Activated CD4-positive, alpha-beta T cell treated with anti-CD3 and anti-CD28 coated beads, Interleukin-2, Interleukin-6, amounts not matched to agents 100 ng/mL and 50 ng/mL, durations not matched to agents 16 hours and 8 hours (primary cell): ENCODE measurements at places on chromosomes 13 and 19.

GRCh38 chr19:49907745-49908446, 11.2 kb upstream of the IL4I1 start:
- no peak for DNase-seq

- peak; percentile 20 for DNase-seq
Measured at GRCh38 chr19:3977242-3978143, 6.6 kb upstream of the DAPK3 start.

GRCh38 chr19:460877-461720, at the start of gene SHC2:
SHC2 (minus strand) TSS chr19:461033; CDS start chr19:460996, 37 bp downstream.
- no peak for DNase-seq

GRCh38 chr13:41365631-41366030, 54.6 kb downstream of the NAA16 start:
- DNase-seq: no peak

GRCh38 chr13:51551416-51551815, 32.8 kb upstream of the WDFY2 start:
- no peak for DNase-seq

DNA sequence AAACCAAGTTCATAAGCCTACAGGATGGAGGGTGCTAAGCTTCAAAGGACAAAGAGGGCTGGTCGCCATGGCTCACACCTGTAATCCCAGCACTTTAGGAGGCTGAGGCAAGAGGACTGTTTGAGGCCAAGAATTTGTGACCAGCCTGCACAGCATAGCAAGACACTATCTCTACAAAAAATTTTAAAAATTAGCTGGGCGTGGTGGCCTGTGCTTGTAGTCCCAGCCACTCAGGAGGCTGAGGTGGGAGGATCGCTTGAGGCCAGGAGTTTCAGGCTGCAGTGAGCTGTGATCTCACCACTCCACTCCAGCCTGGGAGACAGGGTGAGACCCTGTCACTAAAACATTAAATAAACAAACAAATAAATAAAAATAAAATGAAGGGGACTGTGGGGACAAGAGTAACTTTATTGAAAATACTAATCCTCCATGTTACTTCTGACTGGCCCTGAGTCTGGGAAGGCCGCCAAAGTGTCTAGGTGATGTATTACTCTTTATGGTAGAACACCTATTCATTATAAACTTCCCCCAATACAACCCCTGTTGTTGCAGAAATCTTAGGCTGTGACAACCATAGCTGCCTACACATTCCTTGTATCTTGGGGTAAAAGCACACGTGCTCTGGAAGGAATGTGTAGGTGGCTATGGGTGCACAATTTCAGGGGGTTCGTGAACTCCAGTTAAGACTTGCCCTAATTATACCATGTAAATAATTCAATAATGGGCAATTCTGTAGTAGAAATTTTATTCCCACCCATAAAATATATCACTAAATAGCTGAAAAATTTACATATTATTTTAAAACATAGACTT, 14.6 kb upstream of the URAD start:
- no peak for DNase-seq

GRCh38 chr19:1170938-1171754, 2.9 kb downstream of the SBNO2 start:
- no peak for DNase-seq

- no peak for DNase-seq
Measured at GRCh38 chr13:44131069-44131614, 242.5 kb upstream of the SERP2 start.

DNA sequence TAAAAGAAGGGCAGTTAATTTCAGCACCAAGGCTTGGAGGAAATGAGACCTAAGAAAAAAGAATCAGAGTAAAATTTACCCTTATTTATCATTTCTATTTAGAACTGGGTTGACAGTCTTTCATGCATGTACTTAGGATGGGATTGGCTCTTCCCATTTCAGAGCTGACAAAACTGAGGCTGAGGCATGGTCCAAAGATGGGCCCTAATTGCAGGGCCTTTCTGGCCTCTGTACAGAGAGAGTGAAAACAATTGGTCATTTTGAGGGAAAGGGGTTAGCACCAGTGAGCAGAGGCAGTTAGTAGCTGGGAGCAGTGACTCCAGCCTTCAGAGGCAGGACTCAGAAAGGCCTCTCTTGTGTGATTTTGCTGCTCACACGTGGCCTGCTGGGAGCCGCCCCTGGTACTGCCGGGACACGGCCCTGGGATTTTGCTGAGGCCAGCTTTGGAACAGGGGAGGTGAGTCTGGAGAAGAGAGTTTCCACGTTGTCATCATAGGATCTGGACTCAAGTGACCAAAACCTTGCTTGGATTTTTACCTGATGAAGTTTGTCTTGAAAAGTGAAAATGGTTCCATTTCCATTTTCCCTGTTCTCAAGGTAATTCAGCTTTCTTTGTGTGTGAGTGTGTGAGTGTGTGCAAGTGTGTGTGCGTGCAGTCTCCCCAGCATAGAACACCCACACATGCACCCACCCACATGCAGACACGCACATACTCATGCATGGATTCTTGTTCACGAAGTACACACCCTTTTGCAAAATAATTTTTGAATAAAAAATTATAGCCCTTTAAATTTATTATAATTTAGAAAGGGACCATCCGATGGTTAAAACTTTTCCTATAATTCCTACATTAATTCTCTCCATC, at the start of gene ZNF536:
ZNF536 (plus strand) TSS at position 425 of the 865 bp plus-strand sequence. CDS start 71,179 bp downstream, outside the sequence.
- no peak for DNase-seq

GRCh38 chr13:38777347-38778119, 90.7 kb downstream of the FREM2 start:
- DNase-seq: no peak

DNA sequence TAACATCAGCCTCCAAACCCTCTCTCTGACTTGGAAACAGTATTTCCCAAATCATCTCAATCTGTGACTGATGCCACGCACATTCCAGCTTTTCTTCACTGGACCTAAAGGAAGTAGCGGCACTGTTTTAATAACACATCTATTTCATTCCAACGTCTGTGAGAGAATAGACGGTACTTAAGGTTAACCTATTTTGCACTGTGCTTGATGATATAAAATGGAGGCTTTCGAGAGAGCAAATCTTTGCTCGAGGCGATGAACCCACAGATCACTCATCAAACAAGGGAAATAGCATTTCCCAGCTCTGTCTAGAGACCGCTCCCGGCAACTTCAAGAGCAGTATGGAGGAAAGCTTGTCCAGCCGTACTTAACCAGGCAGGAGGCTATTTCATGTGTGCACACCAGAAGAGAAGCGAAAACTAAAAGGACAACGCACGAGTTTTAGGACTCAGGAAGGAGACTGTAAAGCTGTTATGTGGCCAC, 2.9 kb downstream of the UBL3 start:
- peak; percentile 4 for DNase-seq

DNA sequence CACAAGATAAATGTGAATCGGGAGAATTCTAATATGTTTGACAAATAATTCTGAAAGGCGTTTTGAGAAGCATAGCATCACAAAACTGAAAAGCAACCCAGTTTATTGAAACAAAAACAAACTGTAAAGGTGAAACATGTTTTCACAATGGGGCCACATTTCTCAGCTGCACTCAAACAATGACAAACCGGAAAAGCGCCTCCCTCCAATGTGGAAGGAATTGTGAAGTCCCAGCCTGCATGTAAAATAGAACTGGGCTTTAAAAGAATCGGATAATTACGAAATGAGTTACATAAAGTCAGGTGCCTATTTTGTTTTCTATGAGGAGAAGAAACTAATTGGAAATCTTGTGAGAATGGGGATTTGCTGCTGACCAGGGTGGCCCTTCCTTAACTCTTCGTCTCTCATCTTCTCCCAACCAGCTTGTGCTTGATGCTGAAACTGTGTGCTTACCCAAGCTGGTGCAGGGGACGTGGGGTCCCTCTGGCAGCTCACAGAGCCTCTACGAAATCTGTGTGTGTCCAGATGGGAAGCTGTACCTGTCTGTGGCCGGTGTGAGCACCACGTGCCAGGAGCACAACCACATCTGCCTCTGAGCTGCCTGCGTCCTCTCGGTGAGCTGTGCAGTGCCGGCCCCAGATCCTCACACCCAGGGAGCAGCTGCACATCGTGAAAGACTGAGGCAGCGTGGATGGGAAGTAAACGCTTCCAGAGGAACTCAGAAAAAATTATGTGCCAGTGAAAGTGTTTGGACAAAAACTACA, 109.4 kb downstream of the SACS start:
- DNase-seq: no peak

- no peak for DNase-seq
Measured at GRCh38 chr13:74839656-74840055, 642.3 kb downstream of the TBC1D4 start.

- no peak for DNase-seq
Measured at GRCh38 chr13:101691341-101691860, 238.9 kb downstream of the ITGBL1 start.

DNA sequence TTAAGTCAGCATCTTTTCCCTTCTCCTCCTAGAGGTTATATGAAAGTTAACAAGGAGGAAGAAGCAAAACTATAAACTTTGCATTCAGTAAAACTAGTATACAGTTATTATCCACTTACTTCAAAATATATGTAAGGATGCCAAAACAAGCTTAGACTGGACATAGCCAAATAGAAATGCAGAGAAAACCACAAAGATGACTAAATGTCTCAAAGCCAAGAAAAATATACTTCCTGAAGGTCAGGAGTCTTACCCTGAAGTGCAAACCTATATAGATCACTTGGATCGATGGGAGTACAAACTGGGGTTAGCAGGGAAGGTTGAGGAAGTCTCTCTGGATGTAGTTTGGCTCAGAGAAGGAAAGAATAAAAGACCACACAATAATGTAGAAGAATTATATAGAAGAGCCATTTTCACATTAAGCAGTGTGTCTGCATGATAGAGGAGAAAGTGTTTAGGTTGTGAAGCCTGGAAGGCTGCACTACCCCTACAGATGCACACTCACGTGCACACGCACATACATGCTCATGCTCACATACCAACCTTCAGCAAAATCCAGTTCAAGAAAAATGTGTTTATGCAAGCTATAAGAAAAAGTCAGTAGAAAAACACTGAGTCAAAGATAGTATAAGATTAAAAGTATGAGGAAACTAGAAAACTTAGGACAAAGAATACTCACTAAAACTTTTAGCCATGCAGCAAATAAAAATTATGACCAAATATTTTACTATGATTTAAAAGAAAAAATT, 112.1 kb upstream of the RXFP2 start:
- DNase-seq: no peak

- DNase-seq: no peak
Measured at GRCh38 chr19:57031106-57031505, 88.7 kb upstream of the USP29 start.

DNA sequence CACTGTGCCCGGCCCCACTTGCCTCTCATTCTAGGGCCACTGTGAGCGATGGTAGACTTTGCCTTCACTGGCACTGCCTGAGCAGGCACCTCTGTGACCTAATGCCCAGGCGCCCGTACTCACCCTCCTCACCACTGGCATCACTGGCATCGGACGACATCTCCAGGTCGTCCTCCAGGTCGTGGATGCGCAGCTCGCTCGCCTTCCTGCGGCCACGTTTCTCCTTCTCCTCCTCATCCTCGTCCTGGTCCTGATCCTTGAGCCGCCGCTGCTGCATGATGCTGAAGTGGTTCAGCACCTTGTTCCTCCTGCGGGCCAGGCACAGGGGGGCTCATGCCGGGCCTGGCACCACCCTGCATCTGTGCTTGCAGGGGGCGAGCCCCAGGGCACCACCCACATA, 7.5 kb upstream of the PSPN start:
- no peak for DNase-seq

GRCh38 chr13:46478651-46479050, 74.3 kb upstream of the LRCH1 start:
- no peak for DNase-seq

GRCh38 chr13:46753137-46753536, 43.8 kb downstream of the ESD start:
- no peak for DNase-seq

- no peak for DNase-seq
Measured at GRCh38 chr19:30168760-30169159, 203.4 kb upstream of the ZNF536 start.

DNA sequence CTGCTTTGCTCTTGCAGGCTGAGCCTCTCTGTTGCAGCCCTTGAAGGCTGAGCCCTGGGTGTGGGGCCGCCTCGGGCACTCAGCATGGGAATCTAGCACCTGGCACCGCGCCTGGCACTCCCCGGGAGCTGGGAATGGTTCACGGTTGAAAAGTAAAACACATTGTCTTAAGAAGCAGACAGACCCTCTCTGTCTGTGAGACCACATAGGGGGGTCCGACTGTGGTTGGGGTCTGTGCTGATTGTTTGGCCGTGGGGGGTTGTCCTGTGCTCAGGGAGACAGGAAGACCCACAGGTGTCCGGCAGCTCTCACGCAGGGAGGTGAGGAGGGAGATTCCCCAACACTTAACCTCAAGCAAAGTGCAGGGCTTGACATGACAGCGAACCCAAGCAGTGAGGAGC, 64.8 kb downstream of the SOX1 start:
- DNase-seq: no peak

- no peak for DNase-seq
Measured at GRCh38 chr19:19535311-19536191, 2.5 kb upstream of the CILP2 start.

GRCh38 chr13:75455962-75456361, 26.0 kb downstream of the TBC1D4 start:
- no peak for DNase-seq

- no peak for DNase-seq
Measured at GRCh38 chr13:71589032-71589431, 278.0 kb downstream of the DACH1 start.

- DNase-seq: no peak
Measured at GRCh38 chr19:47890865-47891621, 4.9 kb upstream of the SULT2A1 start.

GRCh38 chr13:28321756-28322155, 173.2 kb downstream of the FLT1 start:
- no peak for DNase-seq

GRCh38 chr13:47875201-47875600, 125.9 kb downstream of the SUCLA2 start:
- DNase-seq: no peak

DNA sequence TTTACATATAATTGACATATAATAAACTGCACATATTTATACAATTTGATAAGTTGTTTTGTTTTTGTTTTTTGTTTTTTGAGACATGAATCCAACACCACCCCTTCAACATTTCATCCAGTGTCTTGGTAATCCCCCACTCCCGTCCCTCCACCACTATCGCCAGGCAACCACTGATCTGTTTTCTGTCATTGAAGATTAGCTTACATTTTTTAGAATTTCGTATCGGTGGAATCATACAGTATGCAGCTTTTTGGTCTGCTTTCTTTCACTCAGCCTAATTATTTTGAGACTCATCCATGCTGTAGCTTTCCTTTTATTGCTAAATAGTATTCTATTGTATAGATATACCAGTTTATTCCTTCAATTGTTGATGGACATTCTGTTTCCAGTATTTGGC, 94.1 kb upstream of the FRY start:
- no peak for DNase-seq

DNA sequence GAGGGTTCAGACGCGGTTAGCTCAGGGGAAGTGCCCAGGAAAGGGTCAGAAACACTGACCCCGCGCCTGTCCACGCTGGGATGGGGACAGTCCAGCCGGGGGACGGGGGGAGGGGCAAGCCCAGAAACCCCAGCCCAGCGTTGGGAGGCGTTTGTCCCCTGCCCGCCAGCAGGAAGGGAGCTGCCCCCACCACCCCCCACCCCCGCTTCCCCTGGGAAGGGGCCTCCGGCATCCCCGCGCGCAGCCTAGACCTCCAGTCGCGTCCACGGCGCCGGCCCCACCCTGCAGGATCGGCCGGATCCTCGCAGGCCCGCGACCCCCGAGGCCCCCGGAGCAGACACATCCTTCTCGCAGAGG, 277 bp downstream of the GIPC1 start:
- no peak for DNase-seq

- no peak for DNase-seq
Measured at GRCh38 chr13:40254394-40254793, 412.0 kb downstream of the FOXO1 start.

GRCh38 chr19:46015687-46016425, 7.0 kb downstream of the PGLYRP1 start:
- peak; percentile 33 for DNase-seq
